Suprapubic skin (tissue), 4 donors: ENCODE measurements at places on chromosomes 3 and 15.

DNA sequence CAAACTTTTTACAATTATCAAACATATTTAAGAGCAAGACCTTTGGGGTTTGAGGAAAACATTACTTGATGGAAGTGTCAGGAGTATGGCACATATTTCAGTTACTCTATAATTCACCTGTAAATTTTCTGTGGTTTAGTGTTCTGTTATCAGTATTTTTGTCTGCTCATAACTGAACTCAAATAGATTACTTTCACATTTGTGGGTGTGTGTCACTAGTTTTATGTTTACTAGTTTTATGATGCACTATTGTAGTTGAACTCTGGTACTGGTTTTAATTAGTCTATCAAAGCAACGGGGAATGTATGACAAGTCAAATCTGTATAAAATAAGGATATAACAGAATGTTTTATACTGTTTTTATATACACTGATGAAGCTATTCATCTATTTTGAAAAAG, 27.2 kb downstream of the OXSM start:
- no peak overlapping the region for H3K27ac ChIP-seq
- no peaks in the 10 kb centered on the region for H3K36me3 ChIP-seq
- DNase-seq, result no peak
- H3K4me1 ChIP-seq, result no peaks in the 10 kb centered on the region
- H3K27me3 ChIP-seq, result no peaks in the 10 kb centered on the region

DNA sequence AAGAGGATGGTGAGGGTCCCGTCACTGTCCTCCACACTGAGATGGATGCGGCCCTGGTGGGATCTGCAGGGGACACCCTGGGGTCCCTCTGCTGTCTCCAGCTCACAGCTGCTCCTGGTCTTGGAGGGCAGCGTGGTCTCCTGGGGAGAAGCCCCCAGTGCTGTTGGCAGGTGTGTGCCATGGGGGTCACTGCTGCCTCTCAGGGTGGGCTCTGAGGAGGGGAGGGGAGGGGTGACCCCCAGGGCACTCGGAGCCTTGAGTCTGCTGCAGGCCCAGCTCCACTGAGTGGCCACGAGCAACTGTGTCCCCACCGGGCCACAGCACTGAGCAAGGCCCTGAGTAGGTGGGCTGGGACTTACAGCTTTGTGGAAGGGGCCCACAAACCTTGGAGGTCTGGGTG, 34.7 kb downstream of the KLHL25 start:
- no peak overlapping the region for H3K4me3 ChIP-seq
- no peak for DNase-seq
- H3K27me3 ChIP-seq, result no peaks in the 10 kb centered on the region
- peaks cover 18% of the 10 kb centered on the region for H3K36me3 ChIP-seq
- peaks cover 30% of the 10 kb centered on the region for H3K4me1 ChIP-seq
- H3K27ac ChIP-seq, result no peak overlapping the region

DNA sequence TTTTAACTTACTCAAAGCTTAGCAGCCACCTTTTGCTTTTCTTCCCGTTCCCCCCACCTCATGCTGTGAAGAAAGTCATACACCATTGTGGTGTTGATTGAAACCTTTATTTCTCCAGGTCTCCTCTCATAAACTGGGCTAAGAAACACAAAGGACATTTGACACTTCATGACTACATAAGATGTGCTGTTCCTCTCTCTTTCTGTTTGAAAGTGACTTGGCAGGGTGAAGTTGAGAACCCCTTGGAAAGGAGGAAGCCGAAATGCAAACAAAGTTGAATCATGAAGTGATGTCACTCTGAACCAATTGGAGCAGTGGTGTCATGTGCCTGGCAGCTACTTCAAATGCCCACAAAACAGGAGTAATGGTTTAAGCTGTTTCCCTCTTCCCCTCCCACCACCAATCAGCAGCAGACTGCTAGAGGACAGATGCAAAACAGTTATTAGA, 174.7 kb downstream of the IGF1R start:
- no peak for DNase-seq
- H3K4me1 ChIP-seq, result no peaks in the 10 kb centered on the region
- H3K36me3 ChIP-seq, result no peaks in the 10 kb centered on the region
- no peak overlapping the region for H3K27ac ChIP-seq
- H3K4me3 ChIP-seq, result no peak overlapping the region

DNA sequence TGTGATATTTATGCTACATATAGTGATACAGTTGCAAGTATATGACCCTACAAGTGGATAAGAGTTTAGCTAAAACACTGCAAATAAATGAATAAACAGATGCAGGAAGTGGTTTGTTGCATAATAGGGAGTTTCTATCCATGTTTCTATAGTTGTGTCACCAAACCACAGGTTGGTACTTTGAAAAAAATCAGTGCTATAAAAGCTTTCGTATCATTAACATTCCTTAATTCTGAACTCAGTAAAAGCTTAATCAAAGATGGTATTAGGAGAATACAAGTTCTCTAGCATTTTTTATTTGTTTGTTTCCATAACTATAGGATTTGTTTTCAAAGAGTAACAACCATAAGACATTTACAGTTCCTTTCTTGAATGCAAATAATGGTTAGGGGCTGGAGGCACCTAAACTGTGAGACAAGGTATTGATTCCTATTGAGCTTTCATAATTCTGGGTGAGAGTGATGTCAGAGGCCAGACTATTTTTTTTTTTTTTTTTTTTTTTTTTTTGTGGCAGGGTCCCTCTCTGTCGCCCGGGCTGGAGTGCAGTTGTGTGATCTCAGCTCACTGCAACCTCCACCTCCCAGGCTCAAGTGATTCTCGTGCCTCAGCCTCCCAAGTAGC, 29.6 kb downstream of the CPOX start:
- no peaks in the 10 kb centered on the region for H3K27me3 ChIP-seq
- no peak overlapping the region for H3K4me3 ChIP-seq
- H3K4me1 ChIP-seq, result no peaks in the 10 kb centered on the region
- H3K27ac ChIP-seq, result no peak overlapping the region
- no peaks in the 10 kb centered on the region for H3K36me3 ChIP-seq
- no peak for DNase-seq

DNA sequence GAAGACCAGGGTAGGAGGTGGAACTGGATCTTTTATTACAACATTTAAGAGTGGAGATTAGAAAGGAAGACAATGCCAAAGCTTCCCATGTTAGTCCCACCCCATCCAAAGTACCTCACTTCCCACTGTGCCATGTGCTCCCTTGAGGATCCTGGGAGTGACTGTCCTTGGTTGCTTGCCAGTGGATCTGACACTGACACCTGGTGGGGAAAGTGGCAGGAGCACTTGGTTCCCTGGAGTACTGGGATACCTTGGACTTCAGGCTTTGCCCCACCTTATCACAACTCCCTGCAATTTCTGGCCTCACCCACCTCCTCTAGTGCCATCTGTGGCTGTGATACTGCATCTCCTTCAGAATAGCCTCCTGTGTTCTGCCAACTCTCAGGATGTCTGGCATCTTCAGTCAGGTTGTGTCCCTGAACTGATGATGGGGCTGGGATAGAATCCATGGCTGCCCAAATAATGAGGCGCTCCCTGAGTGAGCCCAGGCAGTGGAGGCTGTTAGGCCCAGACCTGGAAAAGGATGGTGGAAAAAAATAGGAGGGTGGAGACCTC, 1.3 kb downstream of the ELL3 start:
- peaks cover 31% of the 10 kb centered on the region for H3K36me3 ChIP-seq
- DNase-seq, result no peak
- no peaks in the 10 kb centered on the region for H3K27me3 ChIP-seq
- peaks cover 46% of the 10 kb centered on the region for H3K4me1 ChIP-seq
- H3K27ac ChIP-seq, result peak overlapping the region; percentile 89

GRCh38 chr3:55609230-55609827, 122.2 kb upstream of the WNT5A start:
- DNase-seq, result no peak
- H3K4me1 ChIP-seq, result no peaks in the 10 kb centered on the region
- H3K27ac ChIP-seq, result no peak overlapping the region
- H3K4me3 ChIP-seq, result no peak overlapping the region

DNA sequence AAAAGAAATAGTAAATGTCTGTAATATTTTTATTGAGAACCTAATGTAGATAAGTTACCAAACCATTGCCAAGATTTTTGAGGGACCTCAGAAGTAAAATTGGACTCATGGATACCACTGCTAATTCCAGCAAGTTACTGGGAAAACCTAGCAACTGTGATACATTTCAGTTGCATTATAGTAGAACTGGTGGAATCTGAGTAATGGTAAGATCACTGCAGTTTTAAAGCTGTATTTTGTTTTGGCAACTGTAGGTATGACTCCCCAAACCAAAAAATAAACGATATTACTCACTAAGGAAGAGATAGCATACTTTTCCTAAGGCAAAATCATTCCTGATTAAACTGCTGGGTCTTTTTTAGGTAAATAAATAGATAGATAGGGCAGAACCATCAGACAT, 54.0 kb downstream of the ARMC8 start:
- DNase-seq, result no peak
- no peaks in the 10 kb centered on the region for H3K27me3 ChIP-seq
- peaks cover 85% of the 10 kb centered on the region for H3K36me3 ChIP-seq
- H3K4me3 ChIP-seq, result no peak overlapping the region

DNA sequence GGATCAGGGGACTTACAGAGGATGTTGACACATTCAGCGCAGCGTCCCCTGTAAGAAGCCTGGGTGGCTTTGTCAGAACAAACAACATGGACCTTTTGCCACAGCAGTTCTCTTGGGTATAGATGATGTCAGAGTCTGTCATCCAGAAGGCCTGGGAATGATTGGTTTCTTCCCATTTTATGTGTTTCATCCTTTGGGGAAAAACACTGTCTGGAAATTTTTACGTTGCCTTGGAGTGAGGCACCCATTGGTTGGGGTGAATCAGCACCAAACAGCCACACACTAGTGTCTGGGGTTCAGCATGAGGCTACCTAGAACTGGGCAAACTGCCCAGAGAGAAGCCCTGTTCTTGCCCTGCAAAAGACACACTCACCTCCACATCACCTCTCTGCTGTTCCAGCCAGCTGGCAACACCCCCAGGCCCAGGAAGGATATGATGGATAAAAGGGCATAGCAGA, 123.0 kb downstream of the FAM43A start:
- no peak overlapping the region for H3K27ac ChIP-seq
- DNase-seq, result no peak
- H3K4me3 ChIP-seq, result no peak overlapping the region
- no peaks in the 10 kb centered on the region for H3K4me1 ChIP-seq

- H3K4me3 ChIP-seq, result no peak overlapping the region
- DNase-seq, result no peak
- H3K36me3 ChIP-seq, result no peaks in the 10 kb centered on the region
- no peaks in the 10 kb centered on the region for H3K27me3 ChIP-seq
Observed at GRCh38 chr15:88072598-88073390, 183.7 kb downstream of the NTRK3 start.

DNA sequence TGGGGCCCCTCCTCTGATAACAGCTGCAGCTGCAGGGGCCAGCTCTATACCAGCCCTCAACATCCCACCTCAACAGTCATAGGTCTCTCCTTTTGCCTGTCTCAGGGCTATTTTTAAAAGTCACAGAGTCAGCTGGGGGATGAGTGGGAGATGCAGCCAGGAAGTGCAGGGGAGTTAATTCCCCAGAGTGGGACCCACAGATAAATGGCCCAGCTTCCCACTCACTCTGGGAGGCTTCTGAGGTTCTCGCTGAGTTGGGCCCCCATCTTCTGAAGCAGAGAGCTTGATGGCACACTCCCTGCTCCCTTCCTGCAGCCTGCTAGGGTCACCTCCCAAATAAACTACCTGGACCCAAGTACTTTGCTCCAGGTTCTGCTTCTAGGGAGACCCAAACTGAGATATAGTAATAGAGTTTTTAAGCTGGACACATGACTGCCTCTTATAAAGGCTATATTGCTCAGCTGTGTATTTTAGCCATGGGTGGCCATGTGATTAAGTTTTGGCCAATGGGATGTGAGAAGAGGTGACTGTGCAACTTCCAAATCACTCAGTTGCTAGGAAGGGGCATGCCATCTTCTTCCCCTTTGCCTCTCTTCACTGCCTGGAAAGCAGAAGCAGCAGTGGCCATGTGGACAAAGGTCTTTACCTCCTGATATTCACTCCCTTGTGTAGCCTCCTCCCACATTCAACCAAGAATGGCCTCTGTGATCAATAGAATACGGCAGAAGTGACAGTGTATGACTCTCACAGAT, 15.5 kb upstream of the VIPR1 start:
- no peaks in the 10 kb centered on the region for H3K36me3 ChIP-seq
- H3K4me3 ChIP-seq, result no peak overlapping the region
- no peaks in the 10 kb centered on the region for H3K27me3 ChIP-seq

DNA sequence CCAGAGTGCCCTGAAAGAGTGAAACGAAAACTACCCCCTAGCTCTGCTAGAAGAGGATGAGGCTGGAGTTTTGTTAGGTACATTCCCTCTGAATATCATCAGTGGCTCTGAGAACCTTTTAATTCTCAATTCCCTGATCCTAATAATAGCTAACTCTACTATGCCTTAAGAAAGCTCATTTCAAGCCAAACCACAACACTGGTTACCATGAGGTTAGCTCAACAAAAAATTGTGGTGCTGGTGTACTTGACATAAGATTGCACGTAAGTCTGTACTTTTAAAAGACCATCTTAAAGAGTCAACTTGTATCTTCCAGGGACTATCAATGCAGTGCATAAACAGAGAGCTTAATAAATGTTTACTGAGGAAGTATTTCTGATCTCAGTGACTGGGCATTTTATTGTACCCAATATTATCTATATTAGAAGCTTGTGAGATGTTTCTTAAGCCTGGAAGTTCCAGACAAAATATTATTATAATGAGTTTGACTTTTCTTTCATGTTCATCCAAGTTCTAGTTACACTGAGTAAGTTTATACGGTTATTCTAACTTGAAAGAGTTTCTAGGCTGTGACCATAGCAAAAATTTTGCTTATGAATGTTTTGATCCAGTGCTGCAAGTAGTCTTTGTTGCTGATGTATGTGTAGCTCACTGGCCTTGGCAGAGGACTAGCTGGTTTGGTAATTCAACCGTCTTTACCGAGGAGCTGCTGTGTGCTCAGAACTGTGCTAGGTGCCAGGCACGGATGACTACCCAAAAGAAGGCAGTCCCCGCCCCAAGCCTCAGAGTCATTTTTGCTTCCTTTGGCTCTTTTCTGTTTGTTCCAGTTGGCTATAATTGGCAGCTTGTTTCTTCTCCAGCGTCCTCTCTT, 334.4 kb upstream of the TRIM42 start:
- H3K4me1 ChIP-seq, result no peaks in the 10 kb centered on the region
- H3K27ac ChIP-seq, result no peak overlapping the region
- H3K27me3 ChIP-seq, result no peaks in the 10 kb centered on the region
- no peak for DNase-seq

DNA sequence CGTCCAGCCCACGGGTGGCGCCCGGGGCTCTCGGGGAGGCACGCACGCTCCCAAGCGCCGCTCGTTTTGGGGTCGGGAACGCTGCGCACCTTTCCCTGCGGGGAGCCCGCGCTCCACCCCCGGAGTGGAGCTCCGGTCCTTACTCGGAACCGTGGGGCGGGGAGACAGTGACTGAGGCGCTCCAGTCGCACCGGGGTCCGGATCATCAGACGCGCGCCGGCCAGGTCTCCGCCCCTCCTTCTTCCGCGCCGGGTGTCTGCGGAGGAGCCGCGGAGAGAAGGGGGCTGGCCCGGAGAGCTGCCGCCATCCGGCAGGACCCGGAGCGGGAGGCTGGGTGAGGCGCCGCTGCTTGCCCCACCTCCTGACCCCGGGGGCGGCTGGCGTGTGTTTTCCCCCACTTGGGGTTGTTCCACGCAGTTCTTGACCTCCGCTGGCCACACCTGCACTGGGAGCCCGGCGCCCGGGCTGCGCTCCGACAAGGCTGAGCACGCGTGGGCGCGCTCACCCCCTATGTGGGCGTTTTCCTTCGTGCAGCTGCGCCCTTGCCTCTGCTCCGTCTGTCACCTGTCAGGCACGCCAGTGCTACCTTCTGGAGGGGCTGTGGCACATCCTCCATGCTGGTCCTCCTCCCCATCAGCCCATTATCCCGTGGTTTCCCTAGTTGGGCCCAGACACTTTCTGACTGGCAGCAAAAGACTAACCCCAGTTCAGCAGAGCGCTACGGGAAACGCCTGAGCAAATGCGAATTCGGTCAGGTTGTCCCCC, at the start of gene MCF2L2:
Gene MCF2L2, minus strand, starts transcription at position 173 of the 765 bp plus-strand sequence. CDS start 642 bp downstream, outside the sequence.
- peak within 1 kb of the TSS; percentile 65 for H3K4me3 ChIP-seq
- peaks cover 14% of the 10 kb centered on the region for H3K27me3 ChIP-seq
- peaks cover 20% of the 10 kb centered on the region for H3K4me1 ChIP-seq
- no peak for DNase-seq
- no peak within 1 kb of the TSS for H3K27ac ChIP-seq
